ENCODE measurements at places on chromosomes 12 and 14.

GRCh38 chr14:102949062-102949800 is 26.8 kb downstream of the AMN start:
- peak; percentile 69 for DNase-seq

DNA sequence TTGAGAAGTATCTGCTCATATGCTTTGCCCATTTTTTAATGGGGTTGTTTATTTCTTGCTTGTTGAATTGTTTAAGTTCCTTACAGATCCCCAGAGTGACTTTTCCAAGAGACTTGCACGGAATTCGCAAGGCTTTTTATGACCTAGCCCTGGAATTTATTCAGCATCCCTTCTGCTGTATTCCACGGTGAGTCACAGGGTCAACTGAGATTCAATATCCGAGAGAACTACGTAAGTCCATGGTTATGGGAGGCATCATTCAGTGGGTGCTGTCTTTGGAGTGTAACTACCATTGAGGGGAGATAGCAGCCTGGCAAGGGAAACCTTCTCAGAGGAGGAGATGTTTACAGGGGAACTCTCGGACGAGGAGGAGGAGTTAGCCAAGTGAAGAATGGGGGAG is 20.9 kb upstream of the GPRC5A start:
- no peak for DNase-seq

- peak; percentile 56 for DNase-seq
Observed at GRCh38 chr12:132886529-132887477, 602 bp downstream of the CHFR start.

GRCh38 chr12:52614381-52615207 is 3.8 kb downstream of the KRT73 start:
- no peak for DNase-seq

DNA sequence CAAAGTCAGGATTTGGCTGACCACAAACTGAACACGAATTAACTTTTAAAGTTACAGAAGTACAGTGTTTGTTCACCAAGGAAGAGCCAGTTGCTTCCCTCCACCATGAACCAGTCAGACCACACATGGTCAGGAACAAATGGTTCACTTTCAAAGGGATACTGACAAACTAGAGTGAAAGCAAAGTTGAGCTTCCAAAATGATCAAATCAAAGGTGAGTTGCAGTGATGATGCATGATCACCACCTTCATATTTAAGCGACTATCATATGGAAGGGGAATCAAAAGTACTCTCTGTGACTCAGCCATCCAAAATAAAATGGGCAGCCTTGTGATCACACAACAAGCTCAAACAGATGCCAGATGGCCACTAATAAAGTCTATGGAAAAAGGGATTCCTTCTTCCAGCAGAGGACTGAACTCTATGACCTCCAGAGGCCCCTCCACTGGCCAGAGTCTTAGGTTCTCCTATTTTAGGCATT is 13.1 kb downstream of the NT5DC3 start:
- DNase-seq: peak; percentile 35

GRCh38 chr12:14931359-14931758 is 7.0 kb downstream of the ERP27 start:
- DNase-seq: no peak

- no peak for DNase-seq
Observed at GRCh38 chr12:131735153-131735456, 24.2 kb downstream of the SFSWAP start.

GRCh38 chr12:11763760-11764520 is 114.5 kb downstream of the ETV6 start:
- DNase-seq: no peak

- no peak for DNase-seq
Observed at GRCh38 chr12:90741611-90742010, 213.4 kb downstream of the CCER1 start.

- no peak for DNase-seq
Observed at GRCh38 chr14:35925319-35925718, 99.2 kb downstream of the BRMS1L start.

- DNase-seq: no peak
Observed at GRCh38 chr14:37889087-37889486, 293.7 kb downstream of the TTC6 start.

DNA sequence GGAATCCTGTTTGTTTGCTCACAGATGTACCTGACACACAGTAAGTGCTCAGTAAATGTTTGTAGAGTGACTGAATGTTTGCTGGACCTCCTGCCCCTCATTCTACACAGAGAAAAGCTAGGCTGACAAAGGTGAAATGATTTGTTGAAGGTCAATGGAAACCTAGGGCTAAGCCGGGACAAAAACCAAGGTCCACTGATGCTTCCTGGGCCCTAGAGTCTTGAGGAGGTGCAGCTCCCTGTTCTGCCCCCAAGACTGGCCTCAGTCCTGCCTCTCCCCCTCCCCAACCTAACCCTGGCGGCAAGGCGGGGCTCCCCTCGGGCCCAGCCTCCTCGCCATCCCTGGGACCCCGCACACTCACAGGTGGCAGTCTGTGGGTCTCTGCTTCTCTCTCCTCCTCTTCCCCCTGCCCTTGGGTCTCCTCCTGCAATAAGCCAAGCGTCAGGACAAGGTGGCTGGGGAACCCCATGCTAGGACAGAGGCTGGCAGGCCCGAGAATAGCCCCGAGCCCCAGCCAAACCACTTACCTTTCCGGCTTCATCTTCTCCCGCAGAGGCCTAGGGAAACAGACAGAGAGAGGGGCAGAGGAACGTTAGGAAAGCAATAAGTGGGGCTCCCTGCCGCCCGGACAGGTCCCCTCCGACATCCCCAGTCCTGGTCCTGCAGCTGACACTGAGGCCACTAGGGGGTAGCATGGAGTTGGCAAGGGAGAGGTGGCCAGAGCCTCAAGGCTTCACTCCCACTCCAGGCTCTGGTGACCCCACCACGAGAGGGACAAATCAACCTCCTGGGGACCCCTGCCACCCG is 9.3 kb downstream of the PGF start:
- DNase-seq: peak; percentile 79

DNA sequence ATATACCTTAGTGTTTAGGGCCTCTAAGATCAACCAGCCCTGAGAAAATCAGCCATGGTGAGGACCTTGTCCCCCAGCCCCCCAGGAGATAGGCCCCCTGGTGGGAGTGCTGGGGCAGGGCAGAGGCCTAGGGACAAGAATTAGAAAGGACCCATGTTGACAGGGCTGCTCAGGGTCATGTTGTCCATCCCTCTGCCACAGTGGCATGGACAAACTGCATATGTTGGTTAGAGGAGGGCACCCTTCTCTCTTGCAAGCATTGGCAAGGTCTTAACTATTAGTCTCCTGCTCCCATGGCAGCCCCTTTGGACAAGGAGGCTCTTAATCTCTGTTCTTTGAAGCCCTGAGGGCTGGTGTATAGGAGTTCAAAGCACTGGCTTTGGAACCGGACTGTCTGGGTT is 755 bp upstream of the PTPN6 start:
- no peak for DNase-seq

DNA sequence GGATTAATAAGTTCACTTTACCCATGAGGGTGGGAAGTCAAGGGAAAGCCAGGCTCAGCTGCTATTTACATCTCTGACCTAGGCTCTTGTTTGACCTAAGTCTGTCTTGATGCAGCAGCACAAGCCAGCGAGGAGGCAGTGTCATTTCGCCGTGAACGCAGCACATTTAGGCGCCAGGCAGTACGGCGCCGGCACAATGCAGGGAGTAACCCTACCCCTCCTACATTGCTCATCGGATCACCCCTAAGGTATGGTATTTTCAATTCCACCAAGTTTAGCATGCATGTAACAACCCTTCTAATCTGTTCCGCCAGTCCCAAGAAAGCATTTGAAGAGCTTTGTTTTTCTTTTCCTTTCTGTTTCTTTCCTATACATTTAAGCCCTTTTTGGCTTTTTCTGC is 81.2 kb downstream of the PCNX1 start:
- no peak for DNase-seq

GRCh38 chr14:94016446-94016976 is 9.6 kb upstream of the OTUB2 start:
- no peak for DNase-seq

- no peak for DNase-seq
Observed at GRCh38 chr12:85423947-85424346, 143.9 kb downstream of the ALX1 start.

DNA sequence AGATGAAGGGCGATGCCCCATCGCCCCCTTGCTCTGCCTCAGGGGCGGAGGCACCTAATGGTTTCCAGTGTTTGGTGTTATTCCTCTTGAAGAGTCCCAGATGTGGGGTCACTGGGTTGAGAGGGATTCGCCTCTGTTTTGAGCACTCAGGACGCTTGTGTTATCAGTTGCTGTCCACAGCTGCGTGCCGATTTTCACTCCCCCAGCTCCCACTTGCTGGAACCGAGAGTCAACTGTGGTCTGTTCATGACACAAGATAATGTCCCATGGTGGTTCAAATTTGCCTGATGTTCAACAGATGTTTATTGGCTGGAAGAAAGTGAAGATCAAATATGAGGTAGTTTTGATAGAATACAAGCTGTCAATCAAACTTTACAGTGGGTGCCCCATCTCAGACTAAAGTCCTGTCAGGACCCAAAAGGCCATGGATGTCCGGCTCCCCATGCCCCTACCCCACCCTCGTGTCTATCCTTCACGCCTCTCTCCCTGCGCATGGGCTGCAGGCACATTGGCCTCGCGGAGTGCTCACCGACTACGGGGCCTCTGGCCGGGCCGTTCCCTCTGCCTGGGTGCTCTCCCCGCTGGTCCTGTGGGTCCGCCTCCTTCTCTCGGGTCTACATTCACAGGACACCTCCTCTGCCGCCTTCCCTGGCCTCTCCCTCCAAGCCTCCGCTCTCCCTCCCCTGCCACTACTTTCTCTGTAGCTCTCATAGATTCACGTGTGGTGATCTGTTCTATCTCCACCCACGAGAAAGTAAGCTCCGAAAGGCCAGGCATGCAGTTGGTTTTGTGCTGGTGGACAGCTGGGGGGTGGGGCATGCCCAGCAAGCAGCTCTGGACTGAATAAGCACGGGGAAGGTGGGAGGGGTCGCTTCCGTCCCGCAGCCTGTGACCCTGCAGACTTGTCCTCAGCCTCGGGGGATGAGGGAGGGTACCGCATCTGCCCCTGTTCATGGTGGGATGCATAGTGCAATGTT is 6.8 kb upstream of the TRAF3 start:
- DNase-seq: no peak

- no peak for DNase-seq
Observed at GRCh38 chr14:27366596-27366995, 768.8 kb upstream of the NOVA1 start.

DNA sequence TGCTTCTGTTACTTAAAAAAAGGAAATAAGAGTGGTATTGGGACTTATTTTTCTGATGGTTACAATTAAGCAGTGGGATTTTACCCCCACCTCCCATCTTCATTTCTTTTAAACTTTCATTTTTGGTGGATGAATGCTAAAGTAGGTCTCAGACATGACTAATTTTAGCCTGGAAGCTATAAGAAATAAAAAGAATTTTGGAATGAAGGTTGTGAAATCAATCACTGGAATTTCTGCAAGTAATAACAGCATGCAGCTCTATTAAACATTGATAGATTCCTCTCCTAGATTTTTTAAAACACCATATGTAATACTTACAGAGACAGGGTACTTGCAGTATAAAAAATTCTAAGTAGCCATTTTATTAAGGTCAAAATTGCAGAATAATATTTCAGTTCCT is 164.2 kb upstream of the CLEC14A start:
- DNase-seq: no peak

- no peak for DNase-seq
Observed at GRCh38 chr12:39443929-39444209, 949 bp upstream of the KIF21A start.

DNA sequence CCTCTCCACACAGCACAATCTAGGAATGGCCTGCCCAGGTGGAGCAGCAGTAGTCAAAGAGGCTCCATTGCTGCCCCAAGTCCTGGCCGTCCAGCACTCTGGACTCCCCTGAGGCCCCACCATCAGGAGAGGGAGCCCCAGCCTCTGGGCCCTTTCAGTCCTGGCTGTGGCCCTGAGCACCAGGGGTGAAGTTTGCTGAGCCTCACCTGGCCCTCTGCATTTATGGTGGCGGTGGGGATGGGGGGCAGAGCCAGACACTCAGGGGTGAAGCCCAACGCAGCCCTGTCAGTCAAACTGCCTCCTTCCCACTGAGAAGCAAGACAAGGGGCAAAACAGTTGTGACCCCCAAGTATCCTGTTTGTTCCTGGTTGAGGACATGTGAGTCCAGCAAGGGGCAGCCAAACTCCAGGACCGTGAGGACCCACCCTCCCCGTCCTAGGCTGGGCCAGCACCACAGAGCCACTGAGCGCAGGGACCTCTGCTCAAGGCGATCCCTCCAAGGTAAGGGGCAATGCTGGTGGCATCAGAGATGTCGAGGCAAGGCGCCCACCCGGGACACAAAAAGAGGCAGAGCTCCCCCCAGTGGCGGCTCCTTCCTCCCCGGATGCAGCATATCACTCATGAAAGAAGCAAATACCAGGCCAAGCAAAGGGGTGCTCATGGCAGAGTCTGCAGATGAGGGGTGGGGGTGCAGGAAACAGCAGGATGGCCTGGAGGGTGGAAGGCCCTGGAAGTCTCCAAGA is 4.8 kb upstream of the AMN start:
- no peak for DNase-seq

DNA sequence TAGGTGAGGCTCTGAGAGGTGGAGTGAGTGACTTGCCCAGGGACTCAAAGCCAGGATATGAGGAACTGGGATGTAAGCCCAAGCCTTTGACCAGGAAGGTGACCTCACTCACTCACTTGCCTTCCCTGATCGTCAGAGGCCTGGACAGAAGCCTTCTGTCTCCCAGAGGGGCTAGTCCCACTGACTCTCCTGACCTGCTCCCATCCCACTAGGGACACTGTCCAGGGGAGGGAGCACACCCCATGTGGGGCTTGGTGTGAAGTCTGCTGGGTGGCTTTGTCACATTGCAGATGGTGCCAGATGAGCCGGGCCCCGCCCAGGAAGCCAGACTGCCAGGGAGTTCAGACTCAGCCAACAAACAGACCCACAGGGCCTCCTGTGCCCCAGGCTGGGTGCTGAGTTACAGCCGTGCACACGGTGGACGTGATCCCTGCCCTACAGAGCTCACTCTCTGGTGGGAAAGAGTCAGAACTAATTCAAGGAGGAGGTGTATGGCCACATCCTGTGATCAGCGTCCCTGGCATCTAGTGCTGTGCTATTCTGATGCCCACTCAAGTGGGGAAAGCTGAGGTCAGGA is 28.3 kb downstream of the MMAB start:
- no peak for DNase-seq

DNA sequence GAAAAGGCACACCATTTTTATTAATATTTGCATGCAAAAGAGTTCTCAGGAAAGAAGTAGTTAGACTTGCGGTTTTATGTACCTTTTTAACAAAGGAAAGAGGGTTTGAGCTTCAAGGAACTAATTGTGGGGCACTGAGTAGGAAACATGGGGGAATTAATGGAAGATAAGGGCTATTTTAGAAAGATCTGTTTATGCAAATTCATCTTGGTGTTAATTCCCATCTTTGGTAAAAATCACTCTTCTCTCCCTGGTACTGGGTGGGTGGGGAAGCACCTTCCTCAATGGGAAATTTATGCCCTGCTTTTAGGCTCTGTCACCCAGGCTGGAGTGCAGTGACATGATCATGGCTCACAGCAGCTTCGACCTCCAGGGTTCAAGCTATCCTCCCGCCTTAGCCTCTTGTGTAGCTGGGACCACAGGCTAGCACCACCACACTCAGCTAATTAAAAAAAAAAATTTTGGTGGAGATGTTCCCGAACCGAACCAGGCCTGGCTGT is 30.1 kb upstream of the RESF1 start:
- no peak for DNase-seq

Data from suppressor macrophage (primary cell).